Skeletal muscle cell (primary cell): ENCODE measurements at places on chromosomes 5 and 9.

- DNase-seq = no peak
Observed at GRCh38 chr9:1300941-1301340, 250.8 kb downstream of the DMRT2 start.

- DNase-seq = no peak
Observed at GRCh38 chr9:101307051-101307450, 77.8 kb downstream of the BAAT start.

GRCh38 chr5:153400931-153401330, 89.5 kb upstream of the GRIA1 start:
- peak; percentile 14 for DNase-seq

DNA sequence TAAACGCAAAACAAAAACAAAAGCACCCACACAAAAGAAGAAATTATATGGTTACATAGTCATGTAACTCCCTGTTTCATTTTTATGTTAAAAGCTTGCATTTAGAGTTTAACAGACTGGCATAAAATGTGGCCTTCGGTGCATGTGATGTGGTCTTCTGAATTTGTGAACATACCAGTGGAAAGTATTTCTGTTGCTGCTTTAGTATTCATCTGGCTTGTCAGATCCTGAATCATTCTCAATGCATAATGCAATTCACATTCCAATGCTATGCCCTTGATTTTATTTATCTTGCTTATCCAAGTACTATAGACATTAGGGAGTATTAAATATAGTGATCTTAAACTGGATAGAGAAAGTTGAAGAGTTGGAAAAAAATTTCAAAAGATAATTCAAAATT, 740.2 kb upstream of the ZNF608 start:
- DNase-seq = peak; percentile 60

- no peak for DNase-seq
Observed at GRCh38 chr9:8186560-8186959, 387.0 kb upstream of the DMAC1 start.
